Caudate nucleus (tissue), 63 donors: ENCODE measurements at places on chromosomes 2 and 18.

DNA sequence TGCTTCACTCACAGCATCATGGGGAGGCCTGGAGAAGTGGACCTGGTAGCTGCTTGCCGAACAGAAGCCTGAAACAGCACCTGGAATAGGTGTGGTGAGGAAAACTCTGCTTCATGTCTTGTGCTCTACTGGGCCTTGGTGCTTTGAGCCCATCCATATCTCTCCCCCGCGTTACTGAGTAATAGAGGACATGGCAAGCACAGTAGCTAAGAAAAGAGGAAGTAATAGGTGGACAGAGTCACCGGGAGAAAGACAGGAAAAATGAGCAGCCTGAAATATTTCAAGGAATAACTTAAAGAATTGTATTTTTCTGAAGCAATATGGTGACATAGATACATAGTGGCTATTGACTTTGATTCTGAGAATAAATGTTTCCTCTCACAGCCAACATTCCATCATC, 14.0 kb upstream of the HNMT start:
- DNase-seq = no peak

DNA sequence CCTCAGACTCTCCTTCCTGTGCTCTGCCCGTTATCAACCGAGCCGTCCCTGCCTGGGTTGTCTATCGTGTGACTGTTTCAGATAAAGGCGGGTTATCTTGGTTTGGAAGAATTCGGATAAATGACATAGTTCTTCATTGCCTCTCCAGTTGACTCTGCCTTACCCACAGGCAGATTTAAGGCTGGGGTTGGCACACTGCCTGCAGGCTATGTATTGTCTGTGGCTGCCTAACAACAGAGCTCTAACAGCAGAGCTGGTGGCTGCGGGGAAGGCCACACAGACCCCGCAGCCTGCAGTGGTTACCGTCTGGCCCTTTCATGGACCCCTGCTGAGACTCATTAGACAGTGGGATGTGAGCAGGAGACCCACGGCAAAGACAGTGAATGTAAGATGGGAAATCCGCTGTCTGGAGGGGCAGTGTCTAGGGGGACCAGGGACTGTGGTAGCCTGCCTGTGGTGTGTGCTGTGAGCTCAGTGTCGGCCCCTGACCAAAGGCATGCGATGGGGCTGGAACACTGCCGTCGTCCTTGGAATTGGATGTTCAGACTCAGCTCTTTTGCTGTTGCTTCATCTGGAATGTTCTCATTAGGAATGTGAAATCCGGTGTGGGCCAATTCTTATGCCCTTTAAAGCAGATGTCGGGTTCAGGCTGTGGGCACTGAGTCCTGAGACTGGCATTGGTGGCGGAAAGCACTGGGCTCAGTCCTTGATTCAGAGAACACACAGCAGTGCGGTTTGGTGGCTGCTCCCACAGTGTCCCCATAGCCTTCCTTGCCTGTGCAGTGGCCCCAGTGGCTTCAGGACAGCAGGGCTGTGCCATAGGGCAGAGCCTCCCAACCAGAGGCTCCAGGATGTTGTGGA, 44.5 kb downstream of the SH3RF3 start:
- no peak for DNase-seq

DNA sequence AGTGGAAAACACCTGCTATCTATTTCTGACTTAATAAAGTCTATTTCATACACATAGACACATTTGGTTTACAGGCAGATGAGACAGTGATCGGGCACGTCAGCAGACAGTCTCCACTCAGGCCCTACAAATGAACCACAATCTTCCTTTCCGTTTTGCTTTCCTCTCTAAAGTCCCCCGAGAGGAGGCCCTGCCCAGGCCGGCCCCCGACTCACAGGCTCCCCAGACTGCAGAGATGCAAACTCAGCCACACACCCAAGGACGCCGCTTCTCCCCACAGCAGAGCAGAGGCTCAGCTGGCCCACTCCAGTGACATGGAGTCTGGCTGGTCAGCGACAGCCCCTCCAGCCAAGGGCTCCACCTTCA, 9.3 kb upstream of the MTERF4 start:
- no peak for DNase-seq

GRCh38 chr2:102224824-102225739, 38.3 kb downstream of the IL1RL2 start:
- no peak for DNase-seq

DNA sequence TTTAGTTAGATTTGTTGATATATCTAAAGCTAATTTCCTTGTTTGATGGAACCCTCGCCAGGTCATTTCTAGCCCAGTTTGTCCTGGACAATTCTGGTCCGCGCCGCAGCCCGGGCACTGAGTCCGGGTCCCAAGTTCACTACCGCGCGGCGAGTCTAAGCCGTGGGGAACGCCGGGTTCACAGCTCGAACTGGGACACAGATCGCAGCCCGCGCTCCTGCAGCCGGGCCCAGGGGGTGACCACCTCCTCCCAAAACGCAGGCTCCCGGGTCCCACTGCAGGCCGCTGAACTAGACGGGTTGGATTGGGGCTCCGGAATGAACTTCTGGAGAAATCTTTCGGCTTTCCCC, 681 bp downstream of the ACADL start:
- no peak for DNase-seq

DNA sequence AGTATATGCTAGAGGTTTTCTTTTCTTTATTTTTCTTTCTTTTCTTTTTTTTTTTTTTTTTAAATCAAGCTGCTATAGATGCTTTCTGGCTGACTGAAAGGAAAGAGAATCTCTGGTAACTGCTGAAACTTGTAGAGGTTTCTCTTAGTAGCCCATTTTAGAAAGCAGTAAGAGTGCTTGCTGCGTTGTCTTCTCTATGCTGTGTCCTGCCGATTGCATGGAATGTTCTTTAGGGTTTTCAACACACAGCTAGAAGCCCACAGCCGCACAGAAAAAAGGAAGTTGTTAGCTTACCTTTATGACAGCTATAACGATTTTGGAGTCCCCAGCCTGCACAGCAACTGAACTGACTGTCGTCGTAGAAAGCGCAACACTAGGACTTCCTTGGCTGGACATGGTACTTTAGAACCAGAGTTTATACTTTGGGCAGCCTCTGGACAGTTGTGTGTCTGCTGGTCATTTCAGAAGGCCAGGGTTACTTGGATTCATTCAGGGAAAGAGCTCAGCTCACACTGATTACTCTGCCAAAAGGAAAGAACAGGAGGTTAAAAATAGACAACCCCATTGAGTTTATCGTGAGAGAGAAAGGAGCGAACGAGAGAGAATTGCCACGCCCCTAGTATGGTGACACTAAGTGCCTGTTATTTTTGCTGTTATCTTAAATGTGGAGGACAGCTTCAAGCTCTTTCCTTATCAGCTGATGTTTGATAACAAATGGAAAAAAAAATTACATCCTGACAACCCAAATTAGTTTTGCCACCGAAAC, at the start of gene CCDC141:
TSS of gene CCDC141 (minus strand) at position 592 of the 766 bp plus-strand sequence. CDS start at position 396, 196 bp downstream.
- DNase-seq = no peak

- DNase-seq = no peak
Observed at GRCh38 chr2:119112770-119113488, 45.6 kb downstream of the C1QL2 start.

- DNase-seq = no peak
Observed at GRCh38 chr18:28511413-28511821, 334.5 kb upstream of the CDH2 start.

DNA sequence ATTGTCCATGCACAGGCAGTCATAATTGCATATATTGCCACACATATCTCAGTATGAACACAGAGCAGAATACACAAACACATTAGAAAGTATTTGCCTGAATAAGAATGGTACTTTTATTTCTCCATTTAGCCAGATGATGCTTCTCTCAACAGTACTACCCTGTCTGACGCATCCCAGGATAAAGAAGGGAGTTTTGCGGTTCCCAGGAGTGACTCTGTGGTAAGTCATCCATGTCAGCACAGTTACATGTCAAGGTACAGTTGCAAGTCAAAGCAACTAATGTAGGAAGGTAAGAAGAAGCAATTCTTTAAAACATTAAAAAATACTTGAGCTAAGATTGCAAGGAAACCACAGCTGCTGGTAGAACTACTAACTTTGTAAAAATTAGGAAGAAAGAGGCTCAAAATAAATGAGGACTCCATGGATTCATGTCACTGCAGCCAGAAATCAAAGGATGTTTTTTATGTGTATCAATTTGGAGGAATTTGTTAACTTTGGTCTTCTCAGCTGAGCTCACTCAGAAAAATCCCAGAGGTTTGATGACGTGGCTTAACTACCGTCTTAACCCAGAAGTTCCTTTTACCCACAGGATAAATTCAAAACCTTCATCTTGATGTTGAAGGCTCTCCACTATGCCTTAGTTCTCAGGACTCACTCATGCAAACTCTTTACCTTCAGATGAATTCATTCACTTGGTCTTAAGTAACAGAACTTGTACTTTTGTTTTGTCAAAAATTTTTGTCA, 130.3 kb downstream of the ARHGAP28 start:
- DNase-seq = no peak

DNA sequence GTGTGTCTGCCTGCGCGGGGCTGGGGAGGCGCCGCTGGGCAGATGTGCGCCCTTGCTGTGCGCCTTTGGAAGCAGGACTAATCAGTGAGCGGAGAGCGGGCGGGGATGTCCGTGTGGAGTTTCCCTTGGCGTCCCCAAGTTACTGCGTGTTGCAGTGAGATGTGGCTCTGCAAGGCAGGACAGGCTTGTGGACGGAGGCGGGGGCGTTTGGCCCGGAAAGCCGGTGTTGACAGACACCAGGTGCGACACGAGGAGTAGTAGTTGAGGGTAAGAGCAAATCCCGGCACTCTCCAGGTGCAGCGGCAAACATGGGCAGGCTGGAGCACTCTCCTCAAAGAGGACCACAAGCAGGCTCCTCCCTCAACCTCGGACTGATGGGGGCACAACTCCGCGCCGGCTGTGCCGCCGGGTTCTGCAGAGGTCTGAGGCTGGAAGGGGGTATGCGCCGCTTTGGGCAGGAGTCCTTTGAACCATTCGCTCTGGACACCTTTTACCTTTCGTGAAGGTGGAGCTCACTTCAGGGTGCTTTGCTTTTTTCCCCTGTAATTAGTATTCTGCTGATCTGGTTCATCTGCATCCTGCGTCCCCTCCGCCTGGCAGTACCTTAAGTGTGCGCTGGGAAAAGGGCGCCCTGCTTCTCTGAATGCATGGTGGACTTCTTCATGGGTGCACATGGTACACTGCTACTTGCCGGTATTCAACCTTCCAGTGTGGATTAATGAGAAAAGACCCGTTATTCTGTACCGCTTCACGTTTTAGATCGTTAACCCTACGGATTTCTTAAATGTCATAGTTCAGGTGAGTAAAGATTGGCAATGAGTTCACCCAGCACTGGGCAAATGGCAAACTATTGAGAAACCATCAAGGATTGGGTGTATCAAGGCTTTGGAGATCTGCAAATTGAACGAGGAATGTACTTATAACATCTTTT, 608 bp downstream of the CDH7 start:
- DNase-seq = no peak

- no peak for DNase-seq
Observed at GRCh38 chr2:28423856-28424605, 31.4 kb downstream of the FOSL2 start.

- DNase-seq = no peak
Observed at GRCh38 chr2:34372967-34373366, 773.9 kb upstream of the FAM98A start.

- DNase-seq = no peak
Observed at GRCh38 chr2:15765211-15765610, 173.5 kb downstream of the DDX1 start.

GRCh38 chr18:64409511-64409910, 260.6 kb upstream of the LINC00305 start:
- no peak for DNase-seq

GRCh38 chr2:25788457-25788856, 89.8 kb downstream of the ASXL2 start:
- DNase-seq = no peak

DNA sequence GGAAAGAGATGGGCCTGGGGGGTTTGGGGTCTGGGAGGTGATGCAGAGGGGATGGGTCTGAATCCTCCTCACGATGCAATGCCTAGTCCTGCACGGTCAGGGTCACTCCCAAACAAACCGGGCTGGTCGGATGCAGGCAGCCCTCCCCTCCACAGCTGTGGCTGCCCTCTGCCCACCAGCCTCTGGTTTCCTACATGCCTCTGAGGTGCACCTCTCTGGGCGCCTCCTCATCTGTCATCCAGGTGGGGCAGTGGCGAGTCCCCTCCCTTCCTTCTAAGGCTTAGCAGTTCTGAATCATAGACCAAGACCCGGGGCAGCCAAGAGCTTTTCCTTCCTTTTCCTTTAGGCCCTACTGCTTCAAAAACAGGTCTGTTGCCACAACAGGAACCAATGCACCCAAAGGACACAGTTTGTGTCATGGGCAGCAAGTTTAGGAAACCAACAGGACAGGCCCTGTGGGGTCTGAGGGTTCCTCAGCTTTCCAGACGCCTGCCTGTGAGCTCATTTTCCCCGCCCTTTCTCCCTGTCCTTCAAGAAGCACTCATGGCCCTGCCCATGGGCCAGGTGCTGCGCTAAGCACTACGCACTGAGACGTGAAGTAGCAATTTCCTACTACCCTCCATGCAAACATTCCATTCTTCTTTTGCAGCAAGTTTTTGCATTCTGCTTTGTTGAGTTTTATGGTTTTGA, 6.5 kb upstream of the MAL start:
- no peak for DNase-seq

- DNase-seq = no peak
Observed at GRCh38 chr2:75431763-75432162, 129.0 kb downstream of the EVA1A start.

DNA sequence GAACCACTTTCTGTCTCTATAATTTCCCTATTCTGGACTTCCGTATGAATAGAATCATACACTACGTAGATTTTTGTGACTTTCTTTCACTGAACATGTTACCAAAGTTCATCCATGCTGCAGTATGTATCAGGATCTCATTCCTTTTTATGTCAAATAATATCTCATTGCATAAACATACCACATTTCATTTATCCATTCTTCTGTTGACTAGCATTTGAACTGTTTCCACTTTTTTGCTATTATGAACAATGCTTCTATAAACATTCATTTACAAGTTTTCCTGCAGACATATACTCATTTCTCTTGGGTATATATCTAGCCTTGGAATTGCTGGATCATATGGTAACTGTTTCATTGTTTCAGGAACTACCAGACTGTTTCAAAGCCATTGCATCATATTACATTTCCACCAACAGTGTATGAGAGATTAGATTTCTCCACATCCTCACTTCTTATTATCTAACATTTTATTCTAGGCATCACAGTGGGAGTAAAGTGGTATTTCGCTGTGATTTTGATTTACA, 186.2 kb downstream of the DYM start:
- no peak for DNase-seq

- DNase-seq = no peak
Observed at GRCh38 chr2:68411397-68412126, 46.5 kb downstream of the PLEK start.

DNA sequence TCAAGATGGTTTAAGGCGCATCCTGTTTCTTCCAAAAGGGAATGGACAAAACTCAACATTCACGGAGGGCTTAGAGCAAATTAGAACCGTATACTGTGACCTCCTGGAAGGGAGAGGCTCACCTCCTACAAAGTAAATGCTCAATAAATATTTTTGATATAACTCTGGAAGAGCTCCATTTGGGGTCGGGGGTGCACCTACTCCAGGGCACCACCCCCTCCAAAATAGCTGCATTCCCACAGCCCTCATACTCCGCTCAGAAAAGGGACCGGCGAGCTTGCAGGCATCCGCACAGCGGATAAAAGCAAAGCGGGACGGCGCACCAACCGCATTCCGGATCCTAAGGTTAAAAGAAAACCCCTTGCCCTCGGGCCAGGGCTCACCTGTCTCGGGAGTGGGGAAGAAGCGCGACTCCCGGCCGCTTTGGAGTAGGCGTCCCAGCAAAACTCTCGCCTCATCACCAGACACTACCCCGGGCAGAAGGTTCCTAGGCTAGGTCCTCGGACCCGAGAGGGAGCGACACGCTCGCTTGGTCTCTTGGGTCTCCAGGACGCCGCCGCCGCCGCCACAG, 378 bp downstream of the WDPCP start:
- DNase-seq = no peak

- DNase-seq = no peak
Observed at GRCh38 chr18:25284281-25284680, 67.7 kb downstream of the ZNF521 start.
